Stimulated activated CD4-positive, alpha-beta T cell treated with anti-CD3 and anti-CD28 coated beads, Interleukin-15, amount 100 ng/mL, for 1 hour (primary cell): ENCODE measurements at places on chromosomes 16 and 17.
A peak's percentile ranks its signal among the peaks of the same experiment; 100 is the strongest.

DNA sequence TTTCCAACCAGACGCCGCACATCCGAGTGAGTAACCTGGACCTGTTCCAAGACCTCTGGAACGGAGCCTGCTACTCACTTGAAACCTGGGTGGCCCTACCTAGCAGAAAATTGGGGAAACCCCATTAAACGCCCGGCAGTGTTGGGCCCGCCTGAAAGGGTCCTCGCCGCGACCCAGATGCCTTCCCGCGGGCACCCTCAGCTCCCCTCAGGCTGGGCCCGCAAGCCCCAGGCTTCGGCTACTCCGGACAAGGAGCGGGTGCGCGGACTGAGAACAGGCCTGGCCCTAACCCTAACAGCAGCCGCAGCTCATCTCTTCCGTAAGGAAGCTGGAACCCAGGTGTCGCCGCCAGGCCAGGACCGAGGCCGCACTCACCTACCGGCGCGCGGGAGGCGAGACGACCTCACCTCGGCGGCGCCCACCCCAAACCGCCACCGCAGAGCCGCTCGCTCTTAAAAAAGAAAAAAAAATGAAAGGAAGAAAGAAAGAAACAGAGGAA lies 344 bp downstream of the PSME3IP1 start:
- no peak for DNase-seq

- DNase-seq, result no peak
Observed at GRCh38 chr16:995087-995486, 13.5 kb downstream of the SOX8 start.

DNA sequence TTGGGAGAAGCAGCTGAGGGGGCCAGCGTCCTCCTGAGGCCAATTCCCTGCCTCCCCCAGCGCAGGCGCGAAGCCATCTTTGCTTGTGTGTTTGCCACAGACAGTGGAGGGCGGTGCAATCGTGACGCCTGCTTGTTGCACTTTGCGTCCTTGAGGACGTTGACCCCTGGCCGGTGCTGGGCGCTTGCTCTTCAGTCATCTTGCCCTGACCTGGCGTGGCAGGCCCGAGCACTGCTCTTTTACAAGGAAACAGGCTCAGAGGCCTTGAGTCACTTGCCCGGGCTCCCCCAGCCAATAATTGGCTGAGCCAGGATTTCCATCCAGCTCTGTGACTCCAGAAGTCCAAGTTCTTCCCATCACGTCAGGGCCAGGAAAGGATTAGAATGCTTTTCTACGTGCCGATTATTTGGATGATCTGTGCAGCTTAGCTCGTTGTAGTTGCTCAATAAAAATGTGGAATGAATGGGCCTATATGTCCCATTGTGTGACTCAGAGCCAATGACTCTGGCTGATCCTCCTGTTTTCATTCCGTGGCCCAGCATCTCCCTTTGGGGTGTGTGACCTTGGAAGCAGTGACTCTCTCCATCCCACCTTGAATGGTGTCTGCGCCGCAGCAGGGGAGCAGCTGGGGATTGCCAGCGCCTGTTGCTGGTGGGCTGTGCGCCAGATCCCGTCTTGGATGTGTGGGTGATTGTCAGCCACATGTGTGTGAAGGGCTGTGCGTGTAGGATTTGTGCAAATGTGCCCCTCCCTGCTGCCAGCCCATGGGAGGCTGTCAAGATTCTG lies 214.1 kb downstream of the SEC14L1 start:
- no peak for DNase-seq

- peak; percentile 75 for DNase-seq
Observed at GRCh38 chr17:7922845-7923628, 6.6 kb downstream of the KCNAB3 start.

GRCh38 chr17:40519089-40519775 lies 17.8 kb upstream of the TNS4 start:
- DNase-seq, result no peak
